Left colon (tissue), 2 donors: ENCODE measurements at places on chromosomes 3 and 15. TPM values are rescaled to one million over a fixed set of nuclear protein-coding genes. Genes with fewer than 3 reads are reported as not detected.

GABRR3 gene
- total RNA-seq: not detected

EPHA6 gene
- 3.7 TPM for total RNA-seq

HHLA2 gene
- total RNA-seq: 183 TPM

CKMT1A gene
- 229 TPM for total RNA-seq

GAP43 gene
- total RNA-seq: 0.61 TPM

MCF2L2 gene
- 1.1 TPM for total RNA-seq

CTXND1 gene
- total RNA-seq: 0.42 TPM

ACSBG1 gene
- total RNA-seq: 0.45 TPM

PARP14 gene
- total RNA-seq: 49.7 TPM

GRCh38 chr15:92376109-92376508 lies 17.6 kb upstream of the ST8SIA2 start:
- no peak for DNase-seq

GRCh38 chr15:36753173-36753572 lies 173.7 kb downstream of the CDIN1 start:
- DNase-seq: no peak

- no peak for DNase-seq
Observed at GRCh38 chr15:68885070-68885469, 45.3 kb upstream of the SPESP1 start.

- DNase-seq: no peak
Observed at GRCh38 chr3:170443457-170443856, 24.8 kb downstream of the CLDN11 start.

GRCh38 chr3:161766331-161766730 lies 269.7 kb downstream of the OTOL1 start:
- no peak for DNase-seq

GRCh38 chr15:27258287-27258686 lies 287.3 kb downstream of the GABRG3 start:
- DNase-seq: no peak

- DNase-seq: no peak
Observed at GRCh38 chr15:62850318-62850717, 192.2 kb upstream of the TPM1 start.

DNA sequence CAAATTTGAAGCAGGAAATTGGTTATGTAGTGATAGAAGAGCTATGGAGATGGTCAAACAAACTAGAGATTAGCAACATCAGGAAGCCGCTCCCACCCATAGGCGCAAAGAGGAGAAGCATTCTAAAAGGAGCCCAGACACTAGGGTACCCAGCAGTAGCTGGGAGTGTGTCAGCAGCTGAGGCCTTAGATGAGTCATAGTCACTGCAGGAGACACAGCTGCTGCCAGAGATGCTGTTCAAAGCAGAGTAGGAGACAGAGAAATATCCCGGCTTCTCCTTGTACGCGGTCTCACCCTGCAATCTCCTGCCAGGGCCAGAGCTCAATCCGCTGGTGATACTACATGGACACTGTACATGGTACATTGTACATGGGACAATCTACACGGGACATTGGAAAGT lies 61.9 kb downstream of the VGLL3 start:
- DNase-seq: no peak

GRCh38 chr3:16124636-16125035 lies 49.8 kb upstream of the GALNT15 start:
- DNase-seq: no peak

- DNase-seq: peak; percentile 8
Observed at GRCh38 chr3:160921020-160921635, 165.1 kb downstream of the PPM1L start.

DNA sequence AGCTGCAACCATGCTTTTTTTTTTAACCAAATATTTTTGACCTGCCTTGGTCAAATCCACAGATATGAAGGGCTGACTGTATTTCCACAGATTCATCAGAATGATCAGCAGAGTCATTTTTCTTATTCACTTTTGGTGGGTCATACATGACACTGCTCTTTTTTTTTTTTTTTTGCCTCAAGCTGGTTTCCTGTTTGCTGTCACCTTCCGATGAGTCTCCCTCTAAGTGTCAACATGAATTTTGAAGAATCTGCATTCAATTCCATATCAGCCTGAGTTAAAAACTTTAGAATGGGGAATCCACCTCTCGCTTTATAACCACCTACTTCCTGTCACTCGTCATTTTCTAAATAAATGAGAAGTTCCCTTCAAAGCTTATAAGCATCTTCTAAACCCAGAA lies 2.2 kb upstream of the SLC12A8 start:
- DNase-seq: no peak

- no peak for DNase-seq
Observed at GRCh38 chr15:69724333-69724732, 271.7 kb downstream of the RPLP1 start.

DNA sequence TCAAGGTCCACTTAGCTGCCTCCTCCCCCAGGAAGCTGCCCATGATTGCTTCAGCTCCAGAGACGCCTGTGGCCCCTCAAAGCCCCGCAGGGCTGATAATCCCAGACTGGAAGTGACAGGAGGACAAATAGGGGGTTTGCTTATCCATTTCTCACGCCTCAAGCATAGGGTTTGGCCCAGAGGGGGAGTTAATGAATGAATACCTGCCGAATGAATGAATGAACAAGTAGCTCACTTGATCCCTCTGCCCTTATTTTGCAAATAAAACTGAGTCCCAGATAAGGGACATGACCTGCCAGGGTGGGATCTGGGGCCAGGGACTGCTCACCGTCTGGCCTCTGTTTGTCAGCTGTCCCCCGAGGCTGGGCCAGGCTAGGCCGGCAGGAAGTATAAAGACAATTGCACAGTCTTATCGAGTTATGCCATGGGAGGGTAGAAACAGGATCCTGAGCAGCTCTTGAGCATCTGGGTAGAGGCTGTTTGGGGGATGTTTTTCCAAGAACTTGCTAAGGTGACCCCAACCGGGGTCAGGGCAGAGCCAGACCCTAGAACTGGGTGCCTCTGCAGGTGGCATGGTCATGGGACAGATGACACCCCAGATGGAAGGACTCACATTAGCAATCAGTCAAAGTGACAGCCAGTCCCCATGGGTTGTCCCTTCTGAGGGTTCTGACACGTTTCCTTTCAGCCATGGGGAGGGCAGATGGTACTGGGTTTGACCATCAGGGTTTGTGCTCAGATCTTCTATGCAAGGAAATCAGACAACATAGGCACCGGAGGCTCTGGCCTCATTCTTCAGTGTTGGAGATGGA lies 45.0 kb downstream of the IQSEC1 start:
- DNase-seq: no peak

DNA sequence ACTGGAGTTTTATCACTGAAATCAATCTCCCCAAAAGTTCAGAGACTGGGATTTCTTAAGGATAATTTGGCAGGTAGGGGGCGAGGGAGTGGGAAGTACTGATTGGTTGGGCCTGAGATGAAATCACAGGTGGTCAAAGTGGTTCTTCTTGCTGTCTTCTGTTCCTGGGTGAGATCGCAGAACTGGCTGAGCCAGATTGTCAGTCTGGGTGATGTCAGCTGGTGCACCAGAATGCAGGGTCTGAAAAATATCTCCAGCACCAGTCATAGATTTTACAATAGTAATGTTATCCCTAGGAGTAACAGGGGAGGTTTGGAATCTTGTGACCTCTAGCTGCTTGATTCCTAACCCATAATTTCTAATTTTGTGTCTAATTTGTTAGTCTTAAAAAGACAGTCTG lies 86.7 kb upstream of the SLC25A36 start:
- DNase-seq: no peak

GRCh38 chr3:339351-339750 lies 142.8 kb downstream of the CHL1 start:
- DNase-seq: no peak

DNA sequence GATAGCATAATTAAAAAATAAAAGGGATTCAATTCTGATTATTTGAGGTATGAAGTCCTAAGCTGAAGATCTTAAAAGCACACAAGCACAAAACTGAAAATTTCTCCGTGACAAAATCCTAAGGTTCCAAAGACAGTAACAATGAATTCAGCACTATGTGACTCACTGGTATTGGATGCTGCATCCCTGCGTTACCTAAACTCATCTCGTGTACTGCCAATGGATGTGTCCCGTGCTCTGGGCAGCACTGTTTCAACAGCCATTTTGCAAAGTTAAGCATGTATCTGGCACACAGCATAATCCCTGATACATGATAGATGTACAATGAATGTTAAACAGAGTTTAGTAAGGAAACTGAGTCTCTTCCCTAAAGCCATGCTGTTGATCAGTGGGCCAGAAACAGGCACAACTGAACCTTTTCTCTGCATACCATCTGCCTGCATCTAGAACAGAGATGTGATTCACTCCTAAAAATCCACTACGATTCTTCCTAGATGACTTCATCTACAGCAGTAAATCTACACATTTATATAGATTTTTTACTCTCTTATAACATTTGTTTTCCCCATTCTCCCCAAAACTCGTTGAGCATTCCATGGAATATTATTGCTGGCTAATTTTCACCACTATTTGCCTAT lies 14.3 kb downstream of the SUCLG2 start:
- DNase-seq: no peak

- DNase-seq: no peak
Observed at GRCh38 chr3:32632533-32633265, 52.3 kb upstream of the CNOT10 start.

DNA sequence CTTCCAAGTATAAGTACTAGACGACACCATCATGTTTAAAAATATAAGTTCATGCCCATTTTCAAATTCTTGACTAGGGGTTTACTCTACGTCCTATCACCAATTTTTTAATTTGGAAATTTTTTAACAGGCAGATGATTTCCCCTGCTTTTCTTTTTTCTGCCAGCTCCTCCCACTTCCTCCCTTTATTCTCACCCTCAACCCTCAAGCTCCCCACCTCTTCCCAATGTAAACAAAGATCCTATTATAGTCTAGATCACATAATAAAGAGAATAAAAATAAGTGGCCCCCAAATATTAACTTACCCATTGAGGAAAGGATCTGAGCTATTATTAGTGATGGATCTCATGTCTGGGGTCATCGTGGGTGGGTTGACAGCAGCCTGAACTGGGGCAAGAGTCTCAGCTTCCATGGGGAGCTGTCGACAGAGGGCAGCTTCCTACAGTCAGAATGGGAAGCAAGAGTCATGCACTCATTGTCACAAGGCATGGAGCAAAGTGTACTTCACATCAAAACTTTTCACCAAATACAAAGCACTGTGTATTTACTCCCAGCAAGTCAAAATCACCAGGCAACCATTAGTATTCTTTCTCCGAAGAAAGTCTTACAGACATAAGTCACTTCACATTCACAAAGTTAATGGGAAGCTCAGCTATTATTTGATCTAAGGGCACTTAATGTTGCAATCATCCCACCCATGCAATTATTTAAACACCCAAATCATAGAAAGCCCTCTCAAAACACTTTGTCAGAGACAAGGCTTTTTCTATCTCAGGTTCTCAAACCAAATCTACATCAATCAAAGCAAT lies 53.2 kb downstream of the TM4SF4 start:
- no peak for DNase-seq

- DNase-seq: no peak
Observed at GRCh38 chr3:71005702-71006321, 577.7 kb downstream of the FOXP1 start.

DNA sequence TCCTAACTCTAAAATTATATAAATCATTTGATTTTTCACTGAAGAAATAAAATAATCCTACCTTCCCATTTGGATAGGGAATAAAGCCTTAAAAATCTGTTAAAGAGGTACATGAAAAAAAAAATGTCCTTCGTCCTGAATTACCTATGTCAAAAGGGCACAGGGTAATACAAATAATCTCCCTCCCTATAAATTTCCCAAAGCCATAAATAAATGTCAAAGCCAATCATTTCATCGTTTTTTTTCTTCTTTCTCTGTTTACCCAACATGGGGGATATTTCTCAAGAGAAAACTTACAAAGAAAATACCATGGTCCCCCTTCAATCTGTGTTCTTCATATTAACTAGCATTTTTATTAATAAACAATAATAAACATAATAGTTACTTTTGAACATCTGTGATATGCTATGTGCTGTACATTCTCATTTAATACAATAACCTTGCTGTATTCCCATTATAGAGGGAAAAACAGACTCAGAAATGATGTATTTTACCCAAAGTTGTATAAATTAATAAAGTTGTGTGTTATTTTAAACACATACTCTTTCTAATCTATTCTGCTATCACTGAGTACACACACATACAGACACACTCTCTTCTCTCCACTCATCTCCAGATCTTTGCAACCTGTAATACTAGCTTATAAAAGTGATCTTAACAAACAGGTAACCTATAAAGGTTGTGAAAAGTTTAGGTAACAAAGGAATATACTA lies 910 bp upstream of the ANKRD28 start:
- no peak for DNase-seq

DNA sequence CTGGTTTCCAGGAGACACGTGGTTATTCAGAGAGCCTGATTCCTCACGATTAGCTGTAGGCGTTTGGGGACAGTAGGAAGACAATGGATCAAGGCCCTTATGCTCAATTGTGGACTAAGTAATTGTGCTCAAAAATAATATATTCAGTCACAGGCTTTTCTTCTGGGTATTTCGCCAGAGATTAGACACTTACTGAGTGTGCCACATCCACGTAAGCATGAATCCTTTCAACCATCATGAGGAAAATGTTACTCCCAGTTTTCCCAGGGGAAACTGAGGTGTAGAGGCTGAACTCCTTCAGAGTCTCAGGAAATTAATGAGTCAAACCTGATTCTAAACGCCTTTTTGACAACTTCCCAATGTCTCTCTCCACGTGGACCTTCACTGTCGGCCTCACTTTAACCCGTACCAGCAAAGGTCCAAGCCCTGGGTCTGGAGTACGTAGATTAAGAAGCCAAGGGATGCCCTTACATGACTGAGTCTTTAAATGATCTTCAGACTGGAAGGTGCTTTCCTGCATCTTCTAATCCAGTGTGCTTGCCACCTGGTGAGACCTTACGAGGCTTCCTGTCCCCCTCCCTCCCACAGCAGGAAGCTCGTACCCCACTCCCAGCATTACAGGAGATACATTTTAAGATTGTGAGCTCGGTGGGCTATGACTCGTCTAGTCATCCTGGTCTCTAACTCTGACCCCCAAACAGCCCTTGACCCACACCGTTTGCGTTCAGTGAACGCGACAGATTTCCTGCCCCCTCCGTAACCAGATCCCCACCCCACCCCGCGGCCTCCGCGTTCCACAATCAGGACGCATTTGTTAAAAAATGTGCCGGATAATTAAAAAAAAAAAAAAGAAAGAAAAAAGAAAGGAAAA lies 1.7 kb downstream of the PKM start:
- no peak for DNase-seq

GRCh38 chr3:53089511-53089910 lies 40.7 kb downstream of the RFT1 start:
- DNase-seq: no peak

- no peak for DNase-seq
Observed at GRCh38 chr3:134079111-134079547, 49.4 kb upstream of the SLCO2A1 start.

GRCh38 chr3:130671545-130672312 lies 74.9 kb downstream of the PIK3R4 start:
- no peak for DNase-seq

DNA sequence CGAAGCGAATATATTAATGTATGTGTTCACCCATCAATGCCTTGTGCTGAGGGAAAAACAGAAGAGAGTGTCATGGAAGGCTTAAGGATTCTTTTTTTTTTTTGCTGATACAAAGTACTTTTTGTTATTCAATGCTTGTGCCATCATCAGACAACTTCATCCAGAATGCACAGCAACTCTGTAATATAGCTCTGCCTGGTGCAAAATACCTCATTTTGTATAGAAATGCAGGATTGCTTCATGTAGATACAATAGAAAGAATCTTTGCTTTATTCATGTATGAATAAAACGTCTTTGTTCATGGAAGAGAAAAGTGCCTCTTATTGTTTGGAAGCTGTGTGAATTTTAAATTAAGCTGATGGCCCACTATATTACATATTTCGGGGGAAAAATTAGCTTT lies 62.9 kb downstream of the SH3GL3 start:
- no peak for DNase-seq
